ENCODE measurements at places on chromosomes 6 and 20.

DNA sequence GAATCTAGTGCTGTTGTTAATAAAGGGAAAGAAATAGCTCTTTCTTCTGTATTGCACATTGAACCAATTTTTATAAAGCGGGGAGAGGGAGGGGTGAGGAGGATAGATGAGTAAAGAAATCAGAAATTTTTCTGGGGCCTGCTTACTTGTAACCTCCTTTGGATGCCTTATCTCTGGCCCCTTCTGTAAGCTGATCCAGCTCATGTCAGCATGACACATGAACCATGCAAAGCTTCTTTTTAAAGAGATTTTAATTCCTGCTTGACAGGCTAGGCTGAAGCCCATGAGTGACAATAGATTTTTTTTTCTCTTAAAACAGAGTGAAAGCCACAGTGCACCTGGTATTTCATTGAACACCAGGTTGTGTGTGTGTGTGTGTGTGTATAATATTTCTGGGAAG lies 325.3 kb downstream of the PRL start:
- DNase-seq, result no peak

DNA sequence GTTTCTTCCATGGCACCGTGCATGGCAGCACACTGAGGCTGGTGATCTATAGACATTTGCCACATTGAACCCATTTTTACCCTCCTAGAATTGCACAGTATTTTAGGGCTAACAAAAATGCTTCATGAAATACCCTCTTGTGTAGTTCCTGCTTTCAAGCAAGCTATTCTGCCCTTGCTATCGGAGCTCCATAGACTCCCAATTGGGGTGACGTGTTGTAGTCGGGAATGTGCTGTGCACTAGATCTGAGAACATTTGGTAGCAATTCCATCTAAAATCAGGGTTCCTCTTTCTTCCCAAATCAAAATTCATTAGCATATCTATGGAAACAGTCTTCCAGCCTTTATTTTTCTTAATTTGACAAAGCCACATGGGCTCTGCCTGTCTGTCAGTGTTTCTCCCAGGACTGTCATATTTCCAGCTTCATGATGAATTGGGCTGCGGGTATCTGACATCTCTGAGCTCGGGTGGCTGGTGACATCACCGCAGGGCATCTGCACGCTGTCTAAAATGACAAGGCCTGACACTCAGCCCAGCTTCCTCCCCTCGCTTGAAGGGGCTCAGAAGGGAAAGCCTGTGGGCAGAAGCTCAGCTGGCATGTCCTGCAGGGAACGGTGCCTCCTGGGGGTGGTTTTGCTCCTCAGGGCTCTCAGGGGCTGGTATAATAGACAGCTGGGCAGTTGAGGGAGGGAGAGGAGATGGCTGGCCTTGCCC lies 406.4 kb downstream of the QKI start:
- no peak for DNase-seq

DNA sequence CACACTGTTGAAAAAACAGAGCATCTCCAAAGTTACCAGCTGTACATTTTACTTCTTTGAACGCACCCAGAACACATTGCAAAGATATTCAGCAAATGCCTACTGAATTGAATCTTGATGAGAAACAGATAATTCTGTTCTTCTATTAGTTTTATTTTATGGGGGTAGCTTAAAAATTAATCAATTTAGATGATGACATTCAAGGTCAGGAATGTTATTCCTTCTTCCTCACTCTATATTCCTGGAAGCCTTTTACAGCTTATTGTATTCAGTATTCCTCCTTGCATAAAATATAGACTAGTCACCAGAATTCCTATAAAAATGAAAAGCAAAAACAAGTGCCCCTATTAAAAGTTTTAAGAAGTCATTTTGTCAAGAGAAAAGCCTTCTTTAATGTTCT lies 21.4 kb upstream of the GMDS start:
- DNase-seq, result no peak

DNA sequence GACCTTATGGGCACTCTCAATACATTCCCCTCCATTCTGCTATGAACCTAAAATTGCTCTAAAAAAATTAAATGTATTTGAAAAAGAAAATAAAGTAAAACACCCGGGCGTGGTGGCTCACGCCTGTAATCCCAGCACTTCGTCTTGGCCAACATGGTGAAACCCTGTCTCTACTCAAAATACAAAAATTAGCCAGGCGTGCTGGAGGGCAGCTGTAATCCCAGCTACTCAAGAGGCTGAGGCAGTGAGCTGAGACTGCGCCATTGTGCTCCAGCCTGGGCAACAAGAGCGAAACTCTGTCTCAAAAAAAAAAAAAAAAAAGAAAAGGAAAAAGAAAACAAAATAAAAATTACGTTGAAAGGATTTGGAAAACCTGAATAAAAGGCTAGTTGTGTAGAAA lies 60.5 kb downstream of the CD164 start:
- DNase-seq, result no peak

GRCh38 chr6:108872575-108872974 lies 24.4 kb downstream of the ARMC2 start:
- DNase-seq, result no peak

- DNase-seq, result no peak
These were observed 600 bp upstream of the SYNJ2 start for GRCh38 chr6:157981132-157981394.

DNA sequence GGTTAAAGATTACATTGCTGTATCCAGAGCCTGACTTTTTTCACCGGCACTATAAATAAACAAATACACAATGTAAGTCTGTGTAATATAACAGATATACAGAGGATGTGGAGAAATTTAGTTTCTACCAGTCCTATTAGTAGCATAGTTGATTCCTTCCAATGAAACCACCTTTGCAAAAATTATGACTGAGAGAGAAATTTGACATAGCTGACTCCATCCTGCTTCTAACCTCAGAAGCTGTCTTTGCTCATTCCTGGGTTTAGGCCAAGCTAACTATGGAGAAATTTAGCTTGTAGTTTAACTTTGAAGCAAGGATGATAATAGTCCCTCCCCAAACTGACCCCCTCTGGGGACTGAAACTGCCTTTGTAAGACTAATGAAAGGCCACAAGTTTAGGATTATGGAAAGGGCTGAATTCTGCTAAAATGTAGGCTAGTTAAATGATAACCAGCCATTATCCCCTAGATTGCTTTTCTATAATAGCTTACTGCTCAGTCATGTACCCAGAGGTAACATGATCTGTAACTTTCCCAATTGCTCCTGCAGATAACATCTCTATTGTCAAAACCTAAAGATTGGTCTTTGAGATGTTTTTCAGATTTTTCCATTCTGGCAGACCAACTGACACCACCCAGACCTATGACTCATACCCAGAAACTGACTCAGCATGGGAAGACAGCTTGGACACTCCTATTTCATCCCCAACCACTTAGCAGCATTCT lies 172.8 kb upstream of the ARG1 start:
- DNase-seq, result peak; percentile 79

- no peak for DNase-seq
These were observed 31.4 kb downstream of the SCP2D1 start for GRCh38 chr20:18845017-18845416.

DNA sequence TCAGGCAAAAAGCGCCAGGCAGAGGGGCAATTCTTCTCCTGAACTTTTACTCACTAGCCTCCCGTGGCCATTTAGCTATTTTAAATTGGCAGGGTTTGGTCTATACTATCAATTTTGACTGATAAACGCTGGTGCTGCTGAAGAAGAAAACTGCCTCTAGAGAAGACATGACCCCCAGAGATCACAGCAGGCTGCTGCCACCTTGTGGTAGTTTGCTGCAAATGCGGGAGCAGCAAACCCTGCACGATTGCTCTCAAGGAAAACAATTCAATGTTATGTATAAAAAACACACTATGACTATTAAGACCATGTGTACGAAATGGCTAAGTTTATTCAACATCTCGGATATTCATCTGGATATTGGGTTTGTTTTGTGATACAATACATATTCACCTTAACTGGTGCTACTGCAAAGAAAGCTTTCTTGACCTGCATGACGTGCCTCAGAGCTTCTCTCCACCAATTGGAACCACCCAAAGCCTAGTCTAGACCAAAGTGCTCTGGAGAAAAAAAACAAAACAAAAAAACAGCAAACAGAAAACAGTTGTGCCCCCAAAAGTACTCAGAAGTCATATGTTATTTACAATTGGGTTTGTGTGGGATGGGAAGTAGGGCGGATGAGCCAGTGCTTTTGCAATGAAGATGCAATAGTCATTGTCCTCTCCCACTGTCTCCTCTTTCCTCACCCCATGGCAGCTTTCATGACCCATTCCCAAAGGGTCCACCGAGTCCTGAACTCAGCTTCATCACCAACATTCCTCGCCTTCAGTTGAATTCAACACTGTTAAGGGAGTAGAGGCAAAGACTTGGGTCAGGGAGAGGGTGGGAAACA lies 19.6 kb upstream of the IL17F start:
- peak; percentile 81 for DNase-seq

- DNase-seq, result no peak
These were observed 8.3 kb downstream of the MTCL3 start for GRCh38 chr6:127510876-127511275.

Measured in GM03348 (cell line).